Thyroid gland (tissue), 4 donors: ENCODE measurements at places on chromosomes 6 and 20.

DNA sequence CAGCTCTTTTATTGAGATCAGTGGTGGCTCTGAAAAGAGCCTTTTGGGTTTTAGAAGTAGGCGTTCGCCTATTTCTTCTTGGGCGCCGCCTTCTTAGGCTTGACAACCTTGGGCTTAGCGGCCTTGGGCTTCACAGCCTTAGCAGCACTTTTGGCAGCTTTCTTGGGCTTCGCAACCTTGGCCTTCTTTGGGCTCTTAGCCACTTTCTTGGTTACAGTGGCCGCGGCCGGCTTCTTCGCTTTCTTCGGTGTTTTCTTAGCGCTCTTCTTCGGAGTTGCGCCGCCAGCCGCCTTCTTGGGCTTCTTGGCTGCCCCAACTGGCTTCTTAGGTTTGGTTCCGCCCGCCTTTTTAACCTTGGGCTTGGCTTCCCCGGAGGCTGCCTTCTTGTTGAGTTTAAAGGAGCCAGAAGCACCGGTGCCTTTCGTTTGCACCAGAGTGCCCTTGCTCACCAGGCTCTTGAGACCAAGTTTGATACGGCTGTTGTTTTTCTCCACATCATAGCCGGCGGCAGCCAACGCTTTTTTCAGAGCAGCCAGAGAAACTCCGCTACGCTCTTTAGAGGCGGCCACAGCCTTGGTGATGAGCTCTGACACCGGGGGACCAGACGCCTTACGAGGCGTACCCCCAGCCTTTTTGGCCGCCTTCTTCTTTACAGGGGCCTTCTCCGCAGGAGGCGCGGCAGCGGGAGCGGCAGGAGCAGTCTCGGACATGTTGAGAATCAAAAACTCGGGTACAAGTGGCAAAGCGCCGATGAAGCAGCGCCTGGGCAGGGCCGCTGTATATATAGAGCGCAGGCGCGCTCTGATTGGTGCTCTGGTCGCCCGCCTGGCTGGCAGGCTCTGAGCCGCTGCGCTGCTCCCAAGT lies 31.3 kb upstream of the HFE start:
- H3K27ac ChIP-seq: peak overlapping the region; percentile 85
- peaks cover 5% of the 10 kb centered on the region for H3K4me1 ChIP-seq
- no peaks in the 10 kb centered on the region for H3K27me3 ChIP-seq
- peak; percentile 92 for DNase-seq
- no peaks in the 10 kb centered on the region for H3K36me3 ChIP-seq

- H3K4me3 ChIP-seq: no peak overlapping the region
- H3K27ac ChIP-seq: no peak overlapping the region
- no peak for DNase-seq
- H3K27me3 ChIP-seq: no peaks in the 10 kb centered on the region
Observed at GRCh38 chr20:32494483-32495216, 90.5 kb downstream of the NOL4L start.

GRCh38 chr6:5540370-5540769 lies 279.1 kb downstream of the FARS2 start:
- no peaks in the 10 kb centered on the region for H3K27me3 ChIP-seq
- DNase-seq: no peak
- no peak overlapping the region for H3K4me3 ChIP-seq
- no peaks in the 10 kb centered on the region for H3K4me1 ChIP-seq
- H3K36me3 ChIP-seq: no peaks in the 10 kb centered on the region

DNA sequence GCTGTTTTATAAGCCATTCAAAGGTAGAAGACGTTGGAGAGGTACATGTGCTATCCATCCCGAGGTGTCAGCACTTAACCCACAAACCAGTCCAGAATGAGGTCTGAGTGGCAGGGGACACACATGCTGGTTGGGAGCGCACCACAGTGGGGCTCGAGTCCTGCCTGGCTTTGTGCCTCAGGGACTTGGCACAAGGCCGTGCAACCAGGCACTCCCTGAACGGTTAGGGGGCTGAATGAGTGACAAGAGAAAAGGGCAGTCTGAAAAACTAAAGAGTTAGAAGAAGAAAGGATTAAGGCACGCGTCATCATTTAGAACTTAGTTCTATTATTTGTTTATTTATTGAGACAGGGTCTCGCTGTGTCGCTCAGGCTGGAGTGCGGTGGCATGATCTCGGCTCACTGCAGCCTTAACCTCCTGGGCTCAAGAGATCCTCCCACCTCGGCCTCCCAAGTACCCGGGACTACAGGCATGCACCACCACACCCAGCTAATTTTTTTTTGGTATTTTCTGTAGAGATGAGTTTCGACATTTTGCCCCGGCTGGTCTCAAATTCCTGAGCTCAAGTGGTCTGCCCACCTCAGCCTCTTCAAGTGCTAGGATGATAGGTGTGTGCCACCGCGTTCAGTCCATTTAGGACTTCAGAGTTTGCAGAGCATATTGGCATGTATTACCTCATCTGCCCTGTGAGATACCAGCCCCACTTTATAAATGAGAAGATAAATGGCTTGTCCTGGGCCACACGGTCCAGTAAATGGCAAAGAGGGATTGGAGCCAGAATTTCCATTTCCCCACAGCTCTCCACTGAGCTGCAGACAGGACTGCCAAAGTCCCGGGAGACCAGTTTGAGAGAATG lies 47.4 kb upstream of the IRF4 start:
- no peak overlapping the region for H3K27ac ChIP-seq
- no peaks in the 10 kb centered on the region for H3K4me1 ChIP-seq
- no peaks in the 10 kb centered on the region for H3K27me3 ChIP-seq
- H3K36me3 ChIP-seq: peaks cover 5% of the 10 kb centered on the region
- no peak overlapping the region for H3K4me3 ChIP-seq
- no peak for DNase-seq

DNA sequence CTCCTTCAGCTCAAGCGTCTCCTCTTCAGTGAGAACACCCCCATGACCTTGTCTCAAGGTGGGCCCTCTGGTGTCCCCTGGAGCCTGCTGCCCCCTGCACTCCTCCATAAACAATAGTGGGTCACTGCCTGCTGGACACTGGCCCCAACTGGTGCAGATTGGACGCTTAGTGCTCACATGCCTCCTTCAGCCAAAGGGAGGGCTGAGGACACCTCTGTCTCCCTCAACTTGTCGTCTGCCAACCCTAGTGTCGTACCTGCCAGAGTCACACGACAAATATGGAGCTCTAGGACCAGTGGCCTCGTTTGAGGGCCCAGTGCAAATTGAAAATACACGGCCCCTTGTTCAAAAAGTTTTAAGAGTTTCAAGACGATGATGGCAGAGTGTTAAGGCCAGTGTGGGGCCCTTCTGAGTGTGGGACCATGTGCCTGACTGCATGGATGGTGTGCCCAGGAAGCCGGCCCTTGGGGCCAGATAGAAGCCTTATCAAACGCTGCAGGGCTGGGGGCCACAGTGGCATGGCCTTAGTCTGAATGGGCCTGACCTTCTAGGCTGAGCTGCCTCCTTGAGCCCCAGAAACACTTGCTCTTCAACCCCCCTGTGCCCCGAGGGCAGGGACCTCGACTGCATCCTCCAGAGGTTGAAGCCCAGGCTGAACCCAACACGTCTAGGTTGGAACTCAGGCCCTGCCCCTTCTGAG lies 20.1 kb downstream of the APCDD1L start:
- no peaks in the 10 kb centered on the region for H3K4me1 ChIP-seq
- no peaks in the 10 kb centered on the region for H3K36me3 ChIP-seq
- H3K4me3 ChIP-seq: no peak overlapping the region
- H3K27me3 ChIP-seq: no peaks in the 10 kb centered on the region
- H3K27ac ChIP-seq: no peak overlapping the region
- DNase-seq: no peak

- no peaks in the 10 kb centered on the region for H3K4me1 ChIP-seq
- H3K36me3 ChIP-seq: no peaks in the 10 kb centered on the region
- H3K27me3 ChIP-seq: no peaks in the 10 kb centered on the region
- H3K27ac ChIP-seq: no peak overlapping the region
Observed at GRCh38 chr6:134034961-134035822, 17.2 kb downstream of the SLC2A12 start.

GRCh38 chr20:32208499-32209154 lies 947 bp downstream of the POFUT1 start:
- H3K36me3 ChIP-seq: peaks cover 7% of the 10 kb centered on the region
- no peak overlapping the region for H3K27ac ChIP-seq
- no peak for DNase-seq
- H3K4me1 ChIP-seq: peaks cover 43% of the 10 kb centered on the region
- H3K27me3 ChIP-seq: no peaks in the 10 kb centered on the region

DNA sequence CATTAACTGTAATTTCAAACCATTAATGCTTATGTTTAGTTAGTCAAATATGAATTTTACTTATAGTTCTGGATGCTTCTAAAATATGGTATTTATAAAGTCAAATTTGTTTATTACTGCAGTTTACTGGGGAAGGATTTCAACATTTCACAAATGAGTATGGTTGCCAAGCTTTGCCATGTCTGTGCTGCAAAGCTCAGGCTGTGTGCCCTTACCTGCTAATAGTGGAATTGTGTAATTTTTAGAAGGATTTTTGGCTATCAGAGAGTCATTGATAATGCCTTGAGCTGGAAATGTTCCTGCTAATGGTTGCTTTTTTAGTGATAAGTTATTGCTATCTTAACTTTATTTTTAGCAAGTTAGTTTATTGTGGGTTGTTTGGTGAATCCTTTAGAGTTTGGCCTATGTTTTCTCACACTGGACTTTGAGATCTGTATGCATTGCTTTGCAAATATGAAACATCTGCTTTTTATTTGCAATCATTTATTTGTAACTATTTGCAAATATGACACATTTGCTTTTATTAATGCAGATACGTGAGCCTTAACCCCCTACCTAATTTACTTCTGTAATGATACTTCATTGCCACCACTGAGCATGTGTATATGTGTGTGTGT lies 105.8 kb downstream of the CD109 start:
- DNase-seq: no peak
- H3K27me3 ChIP-seq: no peaks in the 10 kb centered on the region
- H3K4me3 ChIP-seq: no peak overlapping the region

DNA sequence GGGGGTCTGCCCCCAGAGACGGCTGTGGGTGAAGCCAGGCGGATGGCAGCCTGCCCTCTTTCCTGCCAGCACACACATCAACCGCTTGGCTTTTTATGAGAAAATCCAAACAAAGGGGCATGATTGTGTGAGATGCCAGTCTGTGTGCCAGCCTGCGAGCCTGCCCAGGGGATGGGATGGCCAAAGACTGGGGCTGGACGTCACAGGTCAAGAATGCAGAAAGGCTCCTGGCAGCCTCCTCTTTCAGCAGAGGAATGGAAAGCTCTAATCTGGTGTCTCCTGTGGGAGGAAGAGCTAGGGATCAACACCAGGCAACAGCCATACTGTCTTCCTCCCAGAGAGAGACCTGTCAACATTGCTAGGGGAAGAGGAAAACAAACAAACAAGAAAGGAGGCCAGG lies 15.8 kb downstream of the TUBB2B start:
- H3K36me3 ChIP-seq: no peaks in the 10 kb centered on the region
- H3K27ac ChIP-seq: no peak overlapping the region
- no peaks in the 10 kb centered on the region for H3K4me1 ChIP-seq

DNA sequence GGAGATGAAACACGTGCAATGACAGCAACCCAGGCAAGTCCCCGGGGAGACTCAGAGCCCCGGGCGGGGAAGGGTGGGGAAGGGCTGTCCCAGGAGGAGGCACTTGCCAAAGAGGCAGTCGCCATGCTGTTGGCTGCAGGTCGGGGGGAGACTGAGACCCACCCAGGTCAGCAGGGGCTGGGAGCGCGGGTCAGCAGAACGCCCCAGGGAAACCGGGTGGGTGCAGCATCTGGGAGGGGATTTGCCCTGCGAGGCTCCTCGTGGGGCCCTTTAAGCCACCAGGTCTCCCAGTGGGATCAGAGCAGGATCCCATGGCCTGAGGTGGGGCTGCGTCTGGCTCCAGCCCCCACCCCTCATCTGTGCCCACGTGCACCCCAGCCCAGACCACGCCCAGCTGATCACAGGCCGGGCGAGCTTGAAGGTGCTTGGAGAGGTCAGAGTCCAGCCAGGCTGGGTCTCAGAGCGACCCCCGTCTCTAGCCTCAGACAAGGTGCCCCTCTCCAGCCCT lies 65.5 kb downstream of the YTHDF1 start:
- no peak overlapping the region for H3K27ac ChIP-seq
- DNase-seq: no peak
- no peaks in the 10 kb centered on the region for H3K27me3 ChIP-seq
- H3K4me1 ChIP-seq: no peaks in the 10 kb centered on the region
